ENCODE measurements at places on chromosomes 2 and 18.

DNA sequence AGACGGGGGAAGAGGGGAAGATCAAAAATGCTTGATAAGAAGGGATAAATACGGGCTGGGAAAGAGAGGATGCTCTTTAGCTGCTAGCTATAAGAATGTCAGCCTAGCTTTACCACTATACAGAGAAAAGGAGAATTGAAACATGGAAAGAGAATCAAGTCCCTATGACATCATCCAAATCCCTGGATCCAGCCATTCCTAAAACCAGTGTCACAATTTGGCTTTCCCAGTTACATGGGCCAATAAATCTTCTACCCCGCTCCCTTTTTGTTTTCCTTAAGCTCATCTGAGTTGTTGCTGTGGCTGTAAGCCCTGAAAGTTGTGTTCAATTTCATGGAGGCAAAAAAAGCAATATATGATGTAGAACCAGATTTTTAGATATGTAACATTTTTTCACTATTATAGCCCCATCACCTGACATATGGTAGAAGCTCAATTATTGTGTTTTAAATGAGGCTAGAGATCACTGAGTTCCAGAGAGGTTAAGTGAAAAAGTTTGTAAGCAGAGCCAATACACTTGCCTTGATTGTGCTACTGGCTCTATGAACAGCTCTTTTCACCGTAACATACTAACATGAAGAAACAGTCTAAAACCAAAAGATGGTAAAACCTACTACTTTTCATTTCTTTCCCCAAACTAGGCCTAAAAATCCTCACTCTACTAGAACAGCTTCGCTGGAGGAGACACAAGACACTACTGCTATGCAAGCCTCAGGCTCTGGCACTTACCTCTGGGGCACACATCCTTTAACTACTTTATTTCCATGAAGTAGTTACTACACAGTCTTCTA is 4.3 kb downstream of the HNRNPLL start:
- no peak for DNase-seq

DNA sequence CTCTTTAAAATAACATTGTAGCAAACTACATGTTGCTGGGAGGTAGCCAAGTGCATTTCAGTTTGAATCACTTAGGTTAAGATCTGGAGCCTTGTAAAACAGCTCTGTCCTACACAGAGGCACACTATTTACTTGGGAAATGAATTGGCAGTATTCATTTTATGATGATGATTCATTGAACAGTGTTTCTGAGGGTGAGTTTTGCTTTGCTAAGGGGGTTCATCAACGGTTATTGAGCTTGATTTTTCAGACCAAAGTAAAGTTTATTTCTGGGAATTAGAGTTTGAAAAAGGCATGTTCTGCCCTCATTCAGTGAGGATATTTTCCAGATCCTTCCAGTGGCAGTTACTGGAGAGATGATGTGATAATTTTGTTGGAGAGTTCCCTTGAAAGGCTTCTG is 55.6 kb downstream of the CCDC85A start:
- DNase-seq: no peak

DNA sequence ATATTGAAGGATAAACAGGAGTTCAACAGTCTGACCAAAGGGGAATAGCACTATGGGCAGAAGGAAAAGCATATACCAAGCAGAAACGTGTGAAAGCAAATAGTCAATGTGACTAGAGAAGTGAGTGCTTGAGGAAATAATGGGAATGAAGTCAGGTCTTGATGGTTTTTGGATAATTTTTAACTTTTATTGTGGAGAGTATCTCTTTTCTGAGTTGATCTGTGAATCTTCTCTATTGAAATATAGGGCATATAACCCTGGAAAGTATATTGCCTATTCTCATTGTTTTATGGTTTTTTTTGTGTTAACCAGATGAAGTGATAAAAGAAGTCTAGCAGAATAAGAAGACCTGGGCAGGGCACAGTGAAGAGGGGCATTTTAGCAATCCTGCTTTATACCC is 16.4 kb upstream of the FABP1 start:
- DNase-seq: no peak

GRCh38 chr2:157261199-157261782 is 3.8 kb downstream of the GALNT5 start:
- DNase-seq: no peak

DNA sequence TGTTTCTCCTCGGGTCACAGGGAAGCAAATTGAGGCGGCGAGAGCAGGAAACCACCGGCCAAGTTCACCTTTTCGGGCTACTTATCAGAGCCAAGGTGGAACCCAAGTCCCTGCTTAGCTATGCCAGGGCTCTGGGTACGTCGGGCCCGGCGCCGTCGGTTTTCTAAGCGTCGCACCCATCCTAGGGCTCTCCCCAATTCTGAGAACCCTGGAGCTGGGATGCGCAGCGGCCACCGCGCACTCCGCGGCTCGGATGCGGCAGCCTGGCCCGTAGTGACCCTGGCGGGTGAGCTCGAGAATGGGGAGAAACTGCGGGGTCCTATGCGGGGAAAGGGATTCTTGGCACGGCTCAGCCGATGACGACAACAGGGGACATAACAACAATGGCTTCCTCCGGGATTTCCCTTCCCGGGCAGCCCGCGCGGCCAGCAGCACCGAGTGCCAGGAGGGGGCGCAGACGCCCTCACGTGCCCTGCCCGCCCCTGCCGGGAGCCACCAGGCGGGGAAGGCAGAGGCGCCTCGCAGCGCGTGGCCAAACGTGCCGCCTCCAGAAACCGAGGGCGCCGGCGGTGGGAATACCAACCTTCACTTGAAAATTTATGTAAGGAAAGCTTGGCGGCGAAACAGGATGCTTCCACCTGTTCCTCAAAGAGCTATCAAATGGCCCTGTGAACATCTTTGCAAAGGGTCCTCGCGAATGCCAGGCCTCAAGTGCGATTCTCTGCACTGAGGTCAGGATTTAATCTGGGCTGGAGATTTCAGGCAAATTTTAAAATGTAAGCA is 2.1 kb upstream of the SLC30A3 start:
- peak; percentile 81 for DNase-seq

DNA sequence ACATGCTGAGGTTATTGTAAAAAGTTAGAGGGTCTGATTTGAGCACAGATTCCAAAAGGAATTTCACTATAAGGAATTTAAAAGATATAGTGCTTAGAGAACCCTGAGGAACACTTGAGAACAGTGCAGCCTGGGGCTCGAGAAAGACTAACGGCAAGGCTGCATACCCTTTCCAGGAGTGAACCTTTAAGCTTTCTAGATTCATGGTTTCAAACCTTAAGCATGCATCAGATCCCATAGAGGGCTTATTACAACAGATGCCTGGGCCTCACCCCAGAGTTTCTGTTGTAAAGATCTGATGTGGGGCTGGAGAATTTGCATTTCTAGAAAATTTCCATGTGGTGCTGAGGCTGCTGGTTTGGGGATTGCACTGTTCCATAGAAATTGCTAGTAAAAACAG is 90.5 kb upstream of the IL1R2 start:
- no peak for DNase-seq

DNA sequence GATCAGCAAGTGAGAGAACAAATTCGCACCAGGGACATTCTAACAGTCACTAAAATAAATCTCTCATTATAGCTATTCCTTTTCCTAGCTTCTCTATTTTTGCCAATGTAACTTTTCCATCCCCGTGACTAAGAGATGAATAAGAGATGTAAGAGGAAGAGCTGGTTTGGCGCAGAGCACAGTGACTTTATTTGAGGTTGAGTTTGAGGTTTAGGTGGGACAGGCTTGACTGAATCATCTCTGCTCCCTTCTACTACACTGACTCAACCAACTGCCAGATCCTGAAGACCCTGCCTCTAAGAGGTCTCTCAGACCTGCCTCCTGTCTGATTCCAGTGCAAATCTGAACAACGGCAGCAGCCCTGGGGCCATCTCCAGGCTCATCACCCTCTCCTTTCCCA is 28.0 kb downstream of the RFX8 start:
- DNase-seq: no peak

DNA sequence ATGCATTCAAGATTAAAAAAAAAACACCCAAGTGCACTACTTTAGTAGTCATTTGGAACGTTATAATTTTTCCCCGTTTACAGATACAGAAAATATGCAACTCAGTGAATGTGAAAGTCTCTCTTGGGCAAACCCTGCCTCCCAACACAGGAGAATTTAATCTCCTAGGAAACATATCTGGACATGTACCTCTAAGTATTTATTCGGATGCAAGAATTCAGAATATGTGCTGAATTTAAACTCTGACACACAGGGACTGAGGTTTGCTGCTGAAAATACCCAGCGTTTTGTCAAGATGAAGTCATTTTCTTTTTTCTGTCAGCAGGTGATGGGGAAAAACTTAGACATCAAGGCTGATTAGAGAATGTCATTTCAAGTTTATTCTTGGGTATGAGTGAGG is 105.4 kb downstream of the ACKR3 start:
- no peak for DNase-seq

DNA sequence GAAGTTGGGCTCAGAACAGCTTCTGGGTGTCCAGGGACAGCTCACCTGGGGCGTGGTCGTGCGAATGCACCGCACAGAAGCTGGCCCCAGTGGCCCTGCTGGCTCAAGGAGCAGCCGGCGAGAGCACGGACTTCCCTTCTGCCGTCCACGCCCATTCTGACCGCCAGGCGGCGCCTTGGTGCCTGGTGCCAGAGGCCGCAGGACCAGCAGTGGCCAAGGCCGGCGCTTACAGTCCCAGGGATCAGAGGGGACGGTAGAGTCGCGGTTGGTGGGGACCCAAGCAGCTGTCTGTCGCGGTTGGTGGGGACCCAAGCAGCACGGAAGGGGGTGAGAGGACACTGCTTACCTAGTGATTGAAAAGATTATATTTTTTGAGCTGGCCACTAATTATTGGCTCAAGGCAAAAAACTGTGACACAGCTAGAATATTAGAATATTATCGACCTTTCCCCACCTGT is 25.7 kb downstream of the NPPC start:
- DNase-seq: peak; percentile 77

- no peak for DNase-seq
Observed at GRCh38 chr2:157938556-157938955, 62.4 kb upstream of the ACVR1 start.

DNA sequence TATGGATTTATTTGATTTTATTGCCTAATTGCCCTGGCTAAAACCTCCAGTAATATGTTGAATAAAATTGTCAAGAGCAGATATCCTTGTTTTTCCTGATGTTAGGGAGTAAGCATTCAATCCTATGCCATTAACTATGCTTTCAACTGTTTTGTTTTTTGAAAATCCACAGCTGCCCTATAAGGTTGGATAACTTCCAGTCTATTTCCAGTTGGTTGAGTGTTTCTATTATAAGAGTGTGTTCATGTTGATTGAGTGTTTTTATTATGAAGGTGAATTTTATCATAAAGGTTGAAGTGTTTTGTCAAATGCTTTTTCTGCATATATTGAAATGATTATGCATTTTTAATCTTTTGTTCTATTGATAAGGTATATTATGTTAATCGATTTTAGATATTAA is 149.9 kb upstream of the SCN7A start:
- no peak for DNase-seq

- DNase-seq: peak; percentile 81
Observed at GRCh38 chr2:97770445-97770844, 57.1 kb downstream of the ZAP70 start.

- DNase-seq: no peak
Observed at GRCh38 chr18:58958628-58959027, 94.0 kb downstream of the ZNF532 start.

GRCh38 chr2:131148426-131148825 is 43.3 kb downstream of the PLEKHB2 start:
- DNase-seq: no peak

DNA sequence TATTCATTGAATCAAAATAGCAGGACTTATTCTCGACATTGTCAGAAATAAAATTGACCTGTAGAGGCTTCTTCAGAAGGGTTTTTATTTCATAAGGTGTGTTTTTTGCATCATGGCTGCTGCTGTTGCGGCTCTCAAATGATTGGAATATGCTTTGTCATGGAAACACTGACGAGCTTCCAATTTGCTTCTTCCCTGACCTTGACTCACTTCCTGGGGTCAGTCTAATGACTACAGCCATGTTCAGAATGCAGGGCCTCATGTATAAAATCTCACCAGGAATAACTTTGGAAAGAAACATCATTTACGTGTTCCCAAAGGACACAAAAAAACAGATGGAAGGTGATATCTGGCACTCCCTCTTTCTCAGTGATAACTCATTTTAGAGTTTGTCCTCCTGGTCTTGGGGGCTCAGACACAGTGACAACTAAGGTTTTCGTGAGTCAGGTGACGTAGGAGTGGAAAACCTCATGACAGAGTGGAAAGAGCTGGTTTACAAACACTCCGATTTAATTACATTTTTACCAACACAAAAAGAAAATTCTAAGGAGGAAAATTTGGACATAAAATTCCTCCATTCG is 467.0 kb upstream of the RAB12 start:
- no peak for DNase-seq

- DNase-seq: no peak
Observed at GRCh38 chr2:176138923-176139660, 9.6 kb downstream of the HOXD8 start.

GRCh38 chr18:11289248-11289647 is 139.9 kb upstream of the PIEZO2 start:
- no peak for DNase-seq
